ENCODE measurements at places on chromosomes 3 and 15.

- DNase-seq = no peak
Observed at GRCh38 chr3:47404955-47405790, 24.4 kb downstream of the PTPN23 start.

DNA sequence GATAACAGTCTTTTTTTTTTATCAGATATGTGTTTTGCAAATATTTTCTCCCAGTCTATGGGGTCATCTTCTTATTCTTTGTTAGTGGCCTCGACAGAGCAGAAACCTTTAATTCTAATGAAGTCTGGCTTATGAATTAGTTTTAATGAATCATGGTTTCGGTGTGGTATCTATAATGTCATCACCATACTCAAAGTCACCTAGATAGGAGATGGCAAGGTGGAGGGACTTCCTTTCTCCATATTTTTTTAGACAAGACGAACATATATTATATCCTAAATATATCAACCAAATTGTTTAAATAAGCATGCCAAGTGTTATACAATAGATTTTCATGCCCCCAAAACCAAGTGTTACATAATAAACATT lies 60.4 kb downstream of the CD200 start:
- no peak for DNase-seq

DNA sequence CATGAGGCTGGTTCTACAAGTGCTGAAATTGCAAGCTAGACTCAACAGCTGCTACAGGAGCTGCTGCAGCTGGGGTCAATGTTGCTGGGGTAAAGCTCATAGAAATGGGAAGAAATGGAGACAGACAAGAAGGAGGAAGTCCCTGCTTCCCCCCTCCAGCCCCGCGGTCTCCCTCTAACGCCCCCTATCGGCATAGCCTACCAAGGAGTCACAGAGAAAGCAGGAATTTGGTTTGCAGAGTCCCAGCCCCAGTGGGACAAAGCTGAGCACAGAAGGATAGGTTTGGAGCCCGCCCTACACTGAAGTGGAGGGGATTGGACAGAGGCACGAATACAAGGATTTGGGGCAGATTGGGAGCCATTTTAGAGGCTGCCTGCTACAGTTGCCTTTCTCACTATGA lies 176.9 kb upstream of the ANKRD28 start:
- DNase-seq = no peak

GRCh38 chr3:22966349-22966748 lies 236.8 kb upstream of the UBE2E2 start:
- no peak for DNase-seq

GRCh38 chr3:71725271-71725991 lies at the start of gene EIF4E3:
TSS of gene EIF4E3 (minus strand) at chr3:71725402. CDS start at chr3:71725367, 35 bp downstream.
- DNase-seq = no peak

DNA sequence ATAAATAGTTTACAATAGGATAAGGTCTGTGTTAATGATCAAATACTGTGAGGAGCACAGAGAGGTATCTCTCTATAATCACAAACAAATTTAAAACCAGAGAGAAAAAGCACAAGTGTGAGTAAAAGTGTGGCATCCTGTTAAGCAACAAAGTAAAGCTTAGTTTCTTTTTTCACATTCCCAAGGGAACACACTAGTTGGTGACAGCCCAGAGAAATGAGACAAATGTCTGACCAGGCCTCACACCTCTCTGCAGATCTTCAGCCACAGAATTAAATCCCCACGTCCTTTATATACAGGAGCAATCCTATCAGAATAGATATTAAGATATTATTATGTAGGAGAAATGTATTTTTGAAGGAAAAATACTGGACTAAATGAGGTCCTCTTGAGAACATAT lies 2.7 kb downstream of the FBN1 start:
- no peak for DNase-seq

DNA sequence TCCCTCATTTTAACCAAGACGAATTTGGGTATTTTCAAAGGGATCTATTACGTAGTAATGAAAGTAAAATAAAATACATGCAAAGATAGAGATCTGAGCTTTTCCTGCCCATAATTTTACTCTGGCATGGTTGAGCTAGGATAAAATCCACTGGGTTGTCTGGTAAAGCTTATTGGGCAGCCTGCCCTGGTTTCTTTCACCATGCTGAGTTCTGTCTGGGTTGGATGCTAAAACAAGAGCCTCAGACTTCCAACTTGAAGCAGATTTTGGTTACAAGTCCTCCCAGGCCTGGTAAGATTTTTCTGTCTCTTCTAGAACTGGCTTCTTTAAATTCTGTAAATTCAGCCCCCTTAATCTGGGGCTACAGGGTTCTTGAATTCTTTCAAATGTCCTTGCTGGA lies 86.8 kb downstream of the SAMMSON start:
- DNase-seq = no peak

DNA sequence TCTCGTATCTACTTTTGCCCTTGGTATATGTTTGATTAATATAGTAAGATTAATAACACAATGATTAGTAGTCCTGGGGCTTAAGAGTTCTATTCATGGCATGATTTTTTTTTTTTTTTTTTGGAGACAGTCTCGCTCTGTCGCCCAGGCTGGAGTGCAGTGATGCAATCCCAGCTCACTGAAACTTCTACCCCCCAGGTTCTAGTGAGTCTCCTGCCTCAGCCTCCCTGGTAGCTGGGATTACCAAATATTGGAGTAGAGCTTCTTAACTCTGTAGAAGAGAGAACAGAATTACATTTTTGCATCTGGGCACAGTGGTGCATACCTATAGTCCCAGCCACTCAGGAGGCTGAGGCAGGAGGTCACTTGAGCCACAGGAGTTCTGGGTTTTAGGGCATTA lies 58.9 kb downstream of the RAB7A start:
- no peak for DNase-seq

- DNase-seq = no peak
Observed at GRCh38 chr3:165103616-165104015, 25.3 kb upstream of the SI start.

GRCh38 chr3:2354702-2355101 lies 256.0 kb downstream of the CNTN4 start:
- no peak for DNase-seq

Data from GM12864 (cell line).